ENCODE measurements at places on chromosomes 3 and 15. TPM values are rescaled to one million over a fixed set of nuclear protein-coding genes. Genes with fewer than 3 reads are reported as not detected.

The CHRM5 gene
- under 0.01 TPM for total RNA-seq

The ATP13A4 gene
- 0.31 TPM for total RNA-seq

The IGDCC3 gene
- total RNA-seq: not detected

The GALK2 gene
- total RNA-seq: 49.9 TPM

The IQCH gene
- total RNA-seq: 5.7 TPM

The ACKR2 gene
- 0.26 TPM for total RNA-seq

The KCNMB2 gene
- total RNA-seq: not detected

The SCG5 gene
- 11.1 TPM for total RNA-seq

The HCLS1 gene
- total RNA-seq: 13.3 TPM

The GRAMD2A gene
- 0.06 TPM for total RNA-seq

The SLC28A2 gene
- total RNA-seq: not detected

The THSD4 gene
- total RNA-seq: 21.9 TPM

The CYP1A2 gene
- total RNA-seq: not detected

The TAGLN3 gene
- total RNA-seq: not detected

The ANXA2 gene
- 5,295 TPM for total RNA-seq

The TRIM71 gene
- total RNA-seq: not detected

The PARP15 gene
- 0.26 TPM for total RNA-seq

The TTLL13 gene
- under 0.01 TPM for total RNA-seq

The SCAMP5 gene
- 1.7 TPM for total RNA-seq

The TMOD2 gene
- total RNA-seq: 8.7 TPM

The MINAR1 gene
- total RNA-seq: 0.68 TPM

The GUCA1C gene
- not detected for total RNA-seq

The PCOLCE2 gene
- 586 TPM for total RNA-seq

The SAMMSON gene
- not detected for total RNA-seq

The CNTN6 gene
- total RNA-seq: 0.66 TPM

The FGF7 gene
- total RNA-seq: 17.7 TPM

The DBR1 gene
- 14.9 TPM for total RNA-seq

The PCLAF gene
- total RNA-seq: 18.5 TPM

The CCR9 gene
- total RNA-seq: not detected

The COL8A1 gene
- 34.6 TPM for total RNA-seq

The ACP3 gene
- not detected for total RNA-seq

The THRB gene
- total RNA-seq: 4.5 TPM

The MED12L gene
- 0.66 TPM for total RNA-seq

The POC1A gene
- total RNA-seq: 7.8 TPM

The GOLGA8M gene
- 1.3 TPM for total RNA-seq

The UCN2 gene
- total RNA-seq: 0.19 TPM

The AADACL2 gene
- total RNA-seq: not detected

The IQCF5 gene
- total RNA-seq: not detected

The ZNF385D gene
- 2.0 TPM for total RNA-seq

The SNRPN gene
- total RNA-seq: 171 TPM

The ROBO2 gene
- total RNA-seq: 3.2 TPM

The RARRES1 gene
- 40.8 TPM for total RNA-seq

The CLDN16 gene
- not detected for total RNA-seq

The CTXN2 gene
- not detected for total RNA-seq

The MOBP gene
- total RNA-seq: not detected

The LEKR1 gene
- 0.26 TPM for total RNA-seq

The RBPMS2 gene
- under 0.01 TPM for total RNA-seq

The A4GNT gene
- not detected for total RNA-seq

The MNS1 gene
- 4.0 TPM for total RNA-seq

The C3orf85 gene
- not detected for total RNA-seq

The GTPBP8 gene
- total RNA-seq: 34.1 TPM

The CCDC54 gene
- total RNA-seq: not detected

The FAH gene
- total RNA-seq: 52.2 TPM

The GLDN gene
- 6.5 TPM for total RNA-seq

The MYO5A gene
- 94.8 TPM for total RNA-seq

The ADGRG7 gene
- total RNA-seq: 52.7 TPM

Data from aortic smooth muscle cell (primary cell).